ENCODE measurements at places on chromosomes 16 and 17.

- no peak for DNase-seq
These were observed 62.2 kb downstream of the DHRS7C start for GRCh38 chr17:9729034-9729650.

- DNase-seq = no peak
These were observed 848 bp upstream of the TBKBP1 start for GRCh38 chr17:47692895-47693730.

DNA sequence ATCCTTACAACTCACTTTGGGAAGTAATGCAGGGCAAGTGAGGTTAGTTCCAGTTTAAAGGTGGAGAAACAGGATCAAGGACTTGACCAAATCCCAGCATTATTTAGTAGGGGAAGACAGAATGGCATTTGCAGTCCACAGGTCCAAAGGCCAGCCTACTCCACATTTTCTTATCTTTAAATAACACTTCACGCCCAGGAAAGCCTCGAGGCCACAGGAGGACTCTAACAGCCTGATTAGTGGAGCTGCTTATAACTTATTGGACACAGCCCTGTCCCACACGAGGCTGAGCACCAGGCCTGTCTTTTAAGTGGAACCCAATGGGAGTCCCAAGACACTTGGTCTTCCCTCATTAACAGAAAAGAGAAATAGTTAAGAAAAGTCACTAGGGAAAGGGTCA lies 12.1 kb upstream of the HYDIN start:
- DNase-seq = no peak

DNA sequence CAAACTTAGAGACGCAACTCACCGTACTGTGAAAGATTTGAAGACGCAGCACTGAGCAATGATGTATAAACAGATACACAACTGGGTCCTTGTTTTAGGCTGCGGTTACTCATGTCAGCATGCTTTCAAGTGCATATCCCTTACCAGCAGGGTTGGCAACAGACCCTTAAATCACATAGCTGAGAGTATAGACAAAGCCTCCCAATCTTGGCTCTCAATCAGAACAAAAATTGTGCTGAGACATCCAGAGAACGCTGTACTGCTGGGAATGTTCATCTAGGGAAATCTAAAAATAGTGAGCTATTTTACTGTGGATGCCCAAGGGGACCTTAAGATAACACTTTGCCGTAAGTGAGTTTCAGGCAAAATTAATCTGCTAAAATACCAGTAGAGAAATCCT lies 84.4 kb upstream of the NUDT7 start:
- DNase-seq = no peak

GRCh38 chr17:5499476-5500231 lies 13.3 kb downstream of the MIS12 start:
- no peak for DNase-seq

DNA sequence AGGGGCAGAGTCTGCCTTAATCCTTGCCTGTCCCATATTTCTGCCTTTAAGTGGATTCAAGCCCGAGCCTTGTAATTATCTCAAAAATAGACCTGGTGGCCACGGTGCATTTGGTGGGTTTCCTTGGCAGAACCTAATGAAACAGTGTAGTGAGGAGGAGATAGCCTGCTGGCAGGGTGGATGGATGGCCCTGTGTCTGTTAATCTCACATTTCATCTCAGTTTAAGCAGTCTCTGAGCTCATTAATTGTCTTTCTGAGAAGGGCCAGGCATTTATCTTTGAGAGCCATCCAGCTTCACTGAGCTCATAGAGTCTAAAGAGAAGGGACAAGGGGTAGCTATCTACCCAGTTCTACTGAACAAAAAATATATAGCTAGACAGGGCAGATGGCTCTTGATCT lies 364.0 kb upstream of the EEF2KMT start:
- no peak for DNase-seq

GRCh38 chr16:86100205-86101136 lies 201.5 kb downstream of the IRF8 start:
- DNase-seq = no peak

DNA sequence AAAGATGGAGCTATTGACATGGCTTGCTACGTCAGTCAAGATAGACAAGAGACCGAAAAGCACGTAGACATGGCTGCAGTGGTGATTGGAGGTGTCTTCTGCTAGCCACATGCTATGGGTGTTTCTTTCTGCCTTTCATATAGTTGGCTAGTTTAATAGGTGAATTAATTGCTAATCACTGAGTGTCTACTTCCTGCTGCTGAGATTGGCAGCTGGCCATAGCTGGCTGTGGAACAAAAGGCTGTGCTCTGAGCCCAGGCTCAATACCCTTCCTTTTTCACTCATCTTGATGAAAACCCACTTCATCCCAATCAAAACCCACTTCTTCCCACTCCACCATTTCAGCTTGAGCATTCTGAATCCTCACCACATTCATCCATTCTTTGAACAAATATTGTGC lies 221.4 kb upstream of the MAF start:
- DNase-seq = no peak

DNA sequence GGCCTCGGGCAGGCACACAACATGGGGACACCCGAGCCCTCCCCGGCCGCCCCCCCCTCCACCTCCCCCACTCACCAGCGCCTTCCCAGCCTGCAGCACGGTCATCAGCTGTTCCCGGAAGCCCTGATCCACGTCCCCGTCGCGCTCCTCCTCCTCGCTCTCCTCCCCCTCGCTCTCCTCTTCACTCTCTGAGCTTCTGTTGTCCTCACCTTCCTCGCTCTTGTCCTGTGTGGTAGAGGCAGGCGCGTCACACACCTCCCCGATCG lies 10.3 kb downstream of the MYBBP1A start:
- no peak for DNase-seq

DNA sequence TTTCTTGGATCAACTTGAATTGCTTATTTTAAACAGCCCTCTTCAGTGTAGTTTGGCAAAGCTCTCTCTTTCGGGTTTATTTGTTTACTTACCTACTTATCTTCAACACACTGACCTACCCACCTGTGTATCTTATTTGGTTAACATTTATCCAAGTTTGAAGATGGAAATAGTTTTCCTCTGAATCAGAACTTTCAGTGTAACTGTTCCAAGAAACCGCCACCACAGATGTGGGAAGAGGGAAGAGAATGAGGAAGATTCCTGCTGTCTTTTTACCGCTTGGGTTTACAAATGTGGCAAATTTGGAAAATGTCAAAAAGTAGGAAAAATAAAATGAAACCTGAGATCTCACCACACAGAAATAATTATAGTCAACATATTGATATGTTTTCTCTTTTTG lies 115.8 kb downstream of the MSI2 start:
- DNase-seq = no peak

- DNase-seq = no peak
These were observed 75.2 kb downstream of the CCDC182 start for GRCh38 chr17:57669671-57670529.

- DNase-seq = no peak
These were observed 22.8 kb downstream of the CRISPLD2 start for GRCh38 chr16:84842516-84843148.

DNA sequence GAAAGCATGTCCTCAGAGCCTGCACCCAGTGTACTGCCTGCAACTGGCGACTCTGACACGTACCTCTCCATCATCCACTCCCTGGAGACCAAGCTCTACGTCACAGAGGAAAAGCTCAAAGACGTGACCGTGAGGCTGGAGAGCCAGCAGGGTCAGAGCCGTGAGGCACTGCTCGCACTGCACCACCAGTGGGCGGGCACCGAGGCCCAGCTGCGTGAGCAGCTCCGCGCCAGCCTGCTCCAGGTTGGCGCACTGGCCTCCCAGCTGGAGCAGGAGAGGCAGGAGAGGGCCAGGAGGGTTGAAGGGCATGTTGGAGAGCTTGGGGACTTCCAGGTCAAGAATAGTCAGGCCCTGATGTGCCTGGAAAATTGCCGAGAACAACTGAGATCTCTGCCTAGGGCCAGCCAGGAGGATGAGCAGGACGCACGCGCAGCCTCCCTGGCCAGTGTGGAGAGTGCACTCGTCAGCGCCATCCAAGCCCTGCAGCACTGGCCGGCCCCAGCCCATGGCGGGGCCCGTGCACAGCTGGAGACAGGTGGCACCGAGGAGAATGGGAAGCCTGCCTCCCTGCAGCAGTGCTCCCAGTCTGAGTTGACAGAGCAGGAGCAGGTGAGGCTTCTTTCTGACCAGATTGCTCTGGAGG lies 40.3 kb downstream of the PLD6 start:
- no peak for DNase-seq

DNA sequence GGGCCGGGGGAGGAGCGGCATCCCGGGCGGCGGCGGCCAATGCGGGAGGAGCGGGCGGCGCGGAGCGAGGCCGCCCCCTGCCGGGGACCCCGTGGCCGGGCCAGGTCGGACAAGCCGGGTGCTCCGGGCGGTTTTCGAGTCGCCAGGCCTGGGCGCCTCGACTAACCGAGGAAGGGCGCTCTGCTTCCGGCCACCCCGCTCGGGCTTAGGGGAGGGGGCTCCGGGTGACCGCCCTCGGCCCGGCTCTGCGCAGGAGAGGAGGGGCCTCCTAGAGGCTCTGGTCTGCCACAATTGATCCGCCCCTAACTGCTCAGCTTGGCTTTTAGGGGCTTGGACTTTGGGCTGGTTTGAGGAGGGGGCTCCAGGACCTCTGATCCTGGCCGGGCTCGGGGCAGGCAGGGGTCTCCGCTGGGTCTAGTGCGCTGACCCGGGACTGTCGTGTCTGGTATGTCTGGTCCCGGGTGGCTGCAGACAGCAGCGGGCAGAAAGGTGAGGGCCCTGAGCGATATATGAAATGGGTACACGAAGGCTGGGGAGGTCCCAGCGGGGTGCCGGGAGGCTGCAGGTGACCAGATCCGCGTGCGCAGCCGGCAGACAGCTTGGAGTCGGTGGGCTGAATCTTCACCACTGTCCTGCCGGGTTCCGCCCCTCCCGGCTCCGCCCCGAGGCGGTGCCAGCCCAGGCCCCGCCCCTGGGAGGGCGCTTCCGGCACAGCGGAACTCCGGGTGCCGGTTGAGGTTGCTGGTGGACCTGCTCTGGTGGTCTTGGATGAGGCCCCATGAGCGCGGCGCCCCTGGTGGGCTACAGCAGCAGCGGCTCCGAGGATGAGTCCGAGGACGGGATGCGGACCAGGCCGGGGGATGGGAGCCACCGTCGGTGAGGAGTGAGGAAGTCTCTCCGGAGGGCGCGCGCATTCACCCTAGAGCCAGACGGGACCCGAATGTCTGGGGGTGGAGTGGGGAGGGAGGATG lies at the start of gene USB1:
Gene USB1 (plus strand): TSS at position 702 of the 971 bp plus-strand sequence. CDS start 77 bp downstream, at position 779.
- DNase-seq = peak; percentile 84

- DNase-seq = no peak
These were observed 718 bp upstream of the CBFB start for GRCh38 chr16:67028167-67028695.

- peak; percentile 40 for DNase-seq
These were observed at the start of gene CD79B for GRCh38 chr17:63931981-63932561. Gene CD79B, minus strand, starts transcription at chr17:63932331. Its CDS starts 70 bp downstream, at chr17:63932261.

- DNase-seq = no peak
These were observed 39.2 kb upstream of the GSE1 start for GRCh38 chr16:85573696-85574641.

GRCh38 chr17:67485666-67486065 lies 108.6 kb downstream of the PITPNC1 start:
- no peak for DNase-seq

GRCh38 chr17:39294060-39294459 lies 68.3 kb upstream of the STAC2 start:
- DNase-seq = no peak

- DNase-seq = no peak
These were observed 246.7 kb downstream of the FTO start for GRCh38 chr16:53950677-53951076.

GRCh38 chr16:66240631-66241395 lies 125.7 kb upstream of the CDH5 start:
- no peak for DNase-seq

DNA sequence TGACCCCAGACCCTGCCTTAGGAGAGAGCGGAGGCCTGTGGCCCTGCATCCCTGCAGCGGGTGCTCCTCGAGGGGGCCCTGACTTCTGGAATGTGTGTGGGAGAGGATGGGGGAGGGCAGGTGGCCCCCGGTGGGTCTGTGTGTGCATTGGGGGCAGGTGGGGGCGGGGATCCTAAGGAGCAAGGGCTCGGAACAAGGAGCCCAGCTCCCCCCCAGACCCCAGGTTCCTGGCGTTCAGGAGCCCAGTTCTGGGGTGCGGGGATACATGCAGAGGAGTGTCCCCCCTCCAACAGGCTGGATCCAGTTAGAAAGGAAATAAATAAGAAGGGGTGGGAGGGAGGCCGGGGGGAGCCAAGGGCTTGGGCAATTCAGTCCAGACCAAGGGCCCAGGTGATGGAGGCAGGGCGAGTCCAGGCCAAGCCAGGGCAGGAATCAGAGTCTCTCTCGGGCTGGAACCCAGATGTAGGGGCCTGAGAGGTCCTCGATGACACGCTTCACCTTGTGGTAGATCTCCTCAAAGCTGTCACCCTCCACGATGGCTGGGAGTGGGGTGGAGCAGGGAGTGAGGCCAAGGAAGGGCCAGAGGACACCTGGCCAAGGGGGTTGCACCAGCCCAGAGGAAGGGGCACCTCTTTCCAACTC lies 11.2 kb upstream of the ASGR1 start:
- no peak for DNase-seq

GRCh38 chr17:55898195-55898594 lies 147.3 kb downstream of the PCTP start:
- no peak for DNase-seq

- no peak for DNase-seq
These were observed 120.0 kb downstream of the PHKB start for GRCh38 chr16:47581114-47581513.

DNA sequence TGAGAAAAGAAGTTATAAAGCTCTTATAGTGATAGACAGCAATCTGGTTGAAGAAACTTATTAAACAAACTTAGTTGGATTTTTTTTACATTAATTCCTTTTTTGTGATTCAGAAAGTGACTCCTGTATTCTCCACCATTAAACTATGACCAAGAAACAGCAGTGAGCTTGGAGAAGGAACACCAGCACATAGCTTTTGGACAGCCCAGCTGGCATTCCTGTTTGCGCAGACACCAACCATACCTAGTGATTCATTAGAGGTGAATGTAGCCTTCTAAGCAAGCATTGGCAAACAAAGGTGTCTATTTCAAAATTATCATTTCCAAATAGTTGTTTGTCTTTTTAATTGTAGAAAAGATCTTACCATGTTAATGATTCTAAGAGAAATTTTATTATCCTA lies 94.4 kb downstream of the STXBP4 start:
- DNase-seq = no peak

GRCh38 chr16:56728980-56729734 lies 772 bp upstream of the NUP93 start:
- no peak for DNase-seq

- DNase-seq = no peak
These were observed 5.8 kb downstream of the CHTF18 start for GRCh38 chr16:794091-794822.

GRCh38 chr17:40325156-40326013 lies 16.4 kb downstream of the RARA start:
- DNase-seq = no peak

GRCh38 chr16:84459941-84460405 lies 44.5 kb downstream of the MEAK7 start:
- no peak for DNase-seq

GRCh38 chr16:76819226-76819916 lies 371.6 kb upstream of the MON1B start:
- DNase-seq = no peak
